Ureter (tissue), 1 donor: ENCODE measurements at places on chromosomes 13 and 19. TPM values are rescaled to one million over a fixed set of nuclear protein-coding genes. Genes with fewer than 3 reads are reported as not detected.

DNA sequence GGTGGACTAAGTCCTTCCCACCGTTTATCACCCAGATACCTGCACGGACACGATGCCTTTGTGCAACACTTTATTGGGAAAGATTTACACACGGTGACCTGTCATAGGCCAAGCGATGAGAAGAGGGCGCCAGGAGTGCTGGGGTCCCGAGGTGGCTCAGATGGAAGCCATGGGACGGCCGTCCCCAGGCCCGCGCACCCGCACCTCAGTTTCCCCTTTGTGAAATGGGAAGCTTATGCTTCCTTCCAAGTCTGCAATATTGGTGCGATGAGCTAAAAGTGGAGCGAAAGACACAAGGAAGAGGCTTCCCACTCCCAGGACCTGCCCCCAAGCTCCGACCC, 369 bp upstream of the TMC4 start:
- no peak for DNase-seq

- no peak for DNase-seq
These were observed 721.8 kb downstream of the PCDH9 start for GRCh38 chr13:66508153-66508909.

- no peak for DNase-seq
These were observed 506.7 kb downstream of the KCTD12 start for GRCh38 chr13:76379341-76380105.

DNA sequence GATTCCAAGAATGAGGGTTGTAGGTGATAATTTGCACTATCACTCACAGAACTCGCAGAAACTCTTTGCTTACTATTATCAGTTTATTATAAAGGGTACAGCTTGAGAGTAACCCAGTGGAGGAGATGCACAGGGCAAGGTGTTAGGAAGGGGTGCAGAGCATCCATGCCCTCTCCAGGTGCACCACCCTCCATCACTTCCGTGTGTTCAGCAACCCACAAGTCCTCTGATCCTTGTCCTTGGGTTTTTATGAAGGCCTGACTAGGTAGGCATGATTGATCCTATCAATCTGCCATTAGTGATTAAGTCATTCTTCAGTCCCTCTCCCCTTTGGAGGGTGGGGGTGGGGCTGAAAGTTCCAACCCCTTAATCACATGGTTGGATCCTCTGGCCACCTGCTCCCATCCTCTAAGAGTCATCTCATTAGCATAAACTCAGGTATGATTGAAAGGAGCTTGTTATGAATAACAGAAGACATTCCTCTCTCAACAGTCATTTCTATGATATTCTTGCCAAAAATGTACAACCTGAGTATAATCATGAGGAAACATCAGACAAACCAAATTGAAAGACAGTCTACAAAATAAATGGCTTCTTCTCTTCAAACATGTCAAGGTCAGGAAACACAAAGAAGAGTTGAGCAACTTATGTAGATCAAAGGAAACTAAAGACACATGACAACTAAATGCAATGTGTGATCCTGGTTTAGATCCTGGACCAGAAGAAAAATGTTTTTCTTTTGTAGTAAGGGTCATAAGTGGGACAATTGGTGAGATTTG, 225.4 kb downstream of the PCCA start:
- DNase-seq, result no peak

DNA sequence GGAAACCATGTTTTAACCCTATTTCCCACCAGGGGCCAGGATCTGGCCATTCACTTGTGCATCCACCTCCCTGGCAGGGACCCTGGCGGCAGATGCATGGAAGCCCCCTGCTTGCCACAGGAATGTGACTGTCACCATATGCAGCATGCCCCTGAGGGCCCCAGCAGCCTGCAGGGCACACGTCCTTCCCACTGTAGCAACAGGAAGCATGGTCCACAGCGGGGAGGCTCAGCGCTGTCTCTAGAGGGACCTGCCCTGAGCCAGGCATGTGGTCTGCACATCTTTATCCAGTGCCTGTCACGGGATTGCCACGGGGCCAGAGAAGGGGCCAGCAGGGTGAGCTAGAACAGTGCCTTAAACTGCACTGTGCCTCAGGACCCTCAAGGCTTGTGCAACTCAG, 34.9 kb upstream of the MCF2L start:
- no peak for DNase-seq

GRCh38 chr19:2010135-2010668, 5.3 kb downstream of the BTBD2 start:
- DNase-seq, result no peak

DNA sequence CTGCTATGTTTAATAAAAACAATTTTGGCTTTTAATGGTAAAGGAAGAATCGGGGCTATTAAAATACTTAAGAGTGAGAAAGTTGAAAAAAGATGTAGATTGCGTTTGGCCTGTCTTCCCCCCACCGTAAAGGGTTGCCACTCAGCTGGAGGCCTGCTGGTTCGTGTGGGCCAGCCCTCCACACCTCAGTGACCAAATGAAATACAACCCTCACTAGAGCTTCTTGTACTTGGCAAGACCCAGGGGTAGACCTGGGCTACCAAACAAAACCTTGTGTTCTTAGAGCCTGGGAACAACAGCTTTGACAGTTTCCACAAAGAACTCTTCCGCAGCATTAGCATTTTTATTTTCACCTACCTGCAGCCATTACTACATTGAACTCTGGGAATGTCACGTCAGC, 152.8 kb upstream of the PABPC3 start:
- no peak for DNase-seq

- no peak for DNase-seq
These were observed 20.0 kb downstream of the LYPD3 start for GRCh38 chr19:43445426-43445825.

- no peak for DNase-seq
These were observed 1417.4 kb upstream of the SLC10A2 start for GRCh38 chr13:104483631-104484030.

DNA sequence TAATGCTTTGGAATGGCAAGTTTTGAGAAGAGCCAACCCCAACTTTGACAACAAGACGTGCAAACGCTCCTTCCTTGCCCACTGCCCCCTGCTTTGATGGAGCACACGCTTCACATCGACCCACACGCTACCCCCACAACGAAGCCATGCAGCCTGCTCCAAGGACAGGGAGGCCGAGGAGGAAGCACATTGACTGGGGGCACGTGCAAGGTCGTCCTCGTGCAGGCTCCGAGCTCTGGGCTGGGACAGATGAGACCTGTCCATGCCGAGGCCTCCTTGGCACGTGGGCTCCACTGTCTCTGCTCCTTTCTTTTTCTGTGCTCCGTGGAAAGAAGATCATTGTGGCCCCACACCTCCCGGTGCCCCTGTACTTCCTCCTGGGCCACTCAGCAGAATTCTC, 309.0 kb downstream of the TEX29 start:
- no peak for DNase-seq

- DNase-seq, result no peak
These were observed 2.7 kb downstream of the SMAD9 start for GRCh38 chr13:36917311-36917710.

- no peak for DNase-seq
These were observed 14.6 kb downstream of the HS6ST3 start for GRCh38 chr13:96104516-96104915.

DNA sequence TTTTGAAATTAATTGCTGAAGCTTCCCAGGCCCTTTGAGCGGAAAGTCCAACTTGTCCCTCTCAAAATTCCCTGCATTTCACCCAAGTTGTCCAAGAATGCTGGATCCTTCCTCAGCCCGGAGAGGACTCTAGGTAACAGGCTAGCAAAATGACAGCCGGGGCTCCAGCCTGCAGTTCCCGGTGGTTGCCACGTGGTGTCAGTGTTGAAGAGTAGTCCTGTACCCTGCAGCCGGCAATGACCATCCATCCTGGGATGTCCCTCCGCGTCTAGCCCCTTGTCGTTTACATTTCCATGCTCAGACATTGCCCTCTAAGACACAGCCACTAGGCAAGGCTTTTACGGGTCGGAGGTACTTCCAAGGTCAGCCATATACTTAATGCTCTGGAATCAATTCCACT, 31.4 kb upstream of the MTIF3 start:
- DNase-seq, result no peak

ACER1 gene
- total RNA-seq, result not detected

SIGLEC7 gene
- 2.4 TPM for total RNA-seq

CAPN12 gene
- 27.6 TPM for total RNA-seq

RAB20 gene
- 35.4 TPM for total RNA-seq
